ENCODE measurements at places on chromosomes 6 and 20.

DNA sequence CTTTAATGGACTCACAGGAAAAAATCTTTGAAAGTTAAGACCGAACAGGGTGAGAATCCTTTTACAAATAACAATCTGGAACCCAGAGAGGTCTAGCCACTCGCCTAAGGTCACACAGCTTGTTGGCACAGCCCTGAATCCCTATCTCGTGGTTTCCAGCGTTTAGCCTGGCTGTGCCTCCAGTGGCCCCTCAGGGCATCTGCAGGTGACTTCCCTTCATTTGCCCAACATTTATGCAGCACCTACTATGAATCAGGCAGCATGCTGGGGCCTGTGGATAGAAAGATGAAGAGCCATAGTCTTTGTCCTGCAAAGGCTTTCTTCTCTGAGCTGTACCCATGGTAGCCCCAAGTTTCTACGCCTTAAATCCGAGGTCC is 2.6 kb upstream of the NR2E1 start:
- DNase-seq = no peak

- DNase-seq = no peak
These were observed 37.4 kb downstream of the GCNT2 start for GRCh38 chr6:10558565-10558964.

- DNase-seq = no peak
These were observed 322.8 kb upstream of the NT5E start for GRCh38 chr6:85127168-85127498.

DNA sequence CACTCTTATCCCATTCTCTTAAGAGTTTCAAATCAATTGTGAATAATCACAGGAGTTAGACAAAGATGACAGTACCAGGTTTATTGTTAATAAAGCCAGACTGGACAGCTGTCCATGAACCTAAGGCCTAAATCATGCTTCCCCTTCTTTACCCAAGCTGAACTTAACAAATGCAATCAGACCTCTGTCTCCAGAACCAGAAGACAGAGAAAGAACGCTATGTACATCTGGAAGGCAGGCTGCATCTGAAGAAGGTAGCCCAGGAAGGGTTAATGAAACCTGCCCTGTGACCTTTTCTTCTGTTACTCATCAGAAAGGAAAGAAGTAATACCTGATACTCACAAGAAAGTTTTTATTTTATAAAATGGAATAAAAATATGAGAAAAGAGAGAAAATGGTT is 118.6 kb downstream of the EYA4 start:
- DNase-seq = no peak

- no peak for DNase-seq
These were observed 54.9 kb downstream of the EZR start for GRCh38 chr6:158764183-158764849.

GRCh38 chr20:37393863-37394542 is 48.1 kb downstream of the SRC start:
- DNase-seq = no peak

DNA sequence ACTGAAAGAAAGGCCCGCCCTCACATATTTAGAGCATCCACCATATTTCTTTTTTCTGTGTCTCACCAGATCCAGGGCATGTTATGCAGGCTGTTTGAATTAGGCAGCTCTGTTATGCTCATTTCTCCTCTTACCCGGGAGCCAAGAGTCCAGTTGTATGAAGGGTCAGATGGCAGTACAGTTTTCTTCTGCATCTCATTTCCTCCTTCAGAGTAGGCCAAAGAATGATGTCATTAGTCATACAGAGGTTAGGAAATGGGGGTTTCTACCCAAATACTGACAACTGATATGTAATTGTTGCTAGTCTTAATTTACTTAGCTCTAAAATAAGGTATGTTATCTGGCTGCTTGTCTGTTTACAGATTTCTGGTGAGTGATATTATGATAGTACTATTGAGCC is 130.8 kb downstream of the SOBP start:
- no peak for DNase-seq

- DNase-seq = no peak
These were observed 15.1 kb upstream of the TMEM217 start for GRCh38 chr6:37272834-37273566.

Data from CMK (cell line).